T-helper 22 cell (primary cell): ENCODE measurements at places on chromosomes 12 and 14.

- DNase-seq = no peak
Measured at GRCh38 chr14:75022655-75023054, 19.9 kb downstream of the EIF2B2 start.

DNA sequence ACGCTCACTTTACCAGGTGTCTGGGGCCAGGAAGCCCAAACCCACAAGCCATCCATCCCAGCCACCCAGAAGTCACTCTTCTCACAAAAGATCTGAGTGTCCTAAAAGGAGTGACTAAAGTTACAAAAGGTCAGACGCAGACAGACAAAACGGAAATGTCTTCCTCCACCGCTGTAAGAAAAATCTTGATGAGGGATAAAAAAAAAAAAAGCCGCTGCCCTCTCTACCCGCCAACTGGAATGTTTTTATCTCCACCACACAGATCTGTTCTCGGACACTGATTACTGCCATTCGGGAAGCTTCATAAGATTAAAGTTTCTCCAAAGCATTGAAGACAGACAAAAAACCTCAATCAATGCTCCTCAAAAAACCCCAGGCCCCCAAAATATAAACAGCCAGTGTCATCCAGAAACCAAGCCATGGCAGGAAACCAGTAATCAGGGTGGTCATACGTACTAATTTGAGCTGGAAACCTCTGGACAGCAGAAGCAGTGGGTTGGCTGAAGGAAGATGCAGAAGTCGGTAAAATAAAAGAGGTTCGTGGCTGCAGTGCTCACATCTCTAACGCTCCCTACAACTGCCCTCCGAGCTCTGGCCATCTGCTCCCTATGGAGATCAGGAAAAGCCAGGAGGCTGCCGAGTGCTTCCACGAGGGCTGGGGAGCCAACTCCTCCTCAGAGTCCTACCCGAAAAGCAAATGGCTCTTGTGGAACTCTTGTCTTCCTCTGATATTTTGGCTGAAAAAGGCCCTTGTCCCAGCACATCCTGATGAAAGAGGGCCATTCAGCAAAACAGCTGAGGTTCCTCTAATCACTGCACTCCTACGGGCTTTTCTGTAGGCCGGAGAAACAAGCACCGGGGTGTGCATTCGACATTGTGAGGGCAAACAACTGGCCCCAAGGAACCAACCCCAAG lies 30.3 kb downstream of the SSH1 start:
- no peak for DNase-seq

DNA sequence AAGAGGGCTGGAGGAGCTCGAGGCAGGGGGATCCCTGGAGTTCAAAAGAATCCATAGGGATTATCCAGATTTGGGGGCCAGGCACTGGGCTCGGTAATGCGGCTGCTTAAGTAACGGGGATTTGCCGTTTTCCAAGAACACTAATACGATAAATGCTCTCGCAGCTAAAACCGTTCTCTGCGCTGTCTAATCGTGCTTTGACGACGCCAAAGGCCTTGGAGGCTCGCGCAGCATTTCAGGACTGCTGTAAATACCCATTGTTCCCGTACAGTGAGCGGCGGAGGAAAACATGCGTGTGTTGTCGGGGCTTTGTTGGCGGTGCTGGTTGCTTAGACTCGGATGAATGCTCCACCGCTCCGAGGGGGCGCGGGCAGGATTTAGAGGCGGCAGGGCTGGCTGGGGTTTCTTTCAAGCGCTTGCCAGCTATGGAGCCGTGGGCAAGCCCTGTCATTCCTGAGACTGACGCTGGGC lies 26.2 kb downstream of the DIO3 start:
- DNase-seq = no peak

GRCh38 chr12:52366738-52367485 lies at the start of gene KRT85:
Gene KRT85, minus strand, starts transcription at chr12:52367481. Its CDS starts 76 bp downstream, at chr12:52367405.
- DNase-seq = no peak

GRCh38 chr12:112386726-112387125 lies 4.5 kb upstream of the HECTD4 start:
- no peak for DNase-seq

DNA sequence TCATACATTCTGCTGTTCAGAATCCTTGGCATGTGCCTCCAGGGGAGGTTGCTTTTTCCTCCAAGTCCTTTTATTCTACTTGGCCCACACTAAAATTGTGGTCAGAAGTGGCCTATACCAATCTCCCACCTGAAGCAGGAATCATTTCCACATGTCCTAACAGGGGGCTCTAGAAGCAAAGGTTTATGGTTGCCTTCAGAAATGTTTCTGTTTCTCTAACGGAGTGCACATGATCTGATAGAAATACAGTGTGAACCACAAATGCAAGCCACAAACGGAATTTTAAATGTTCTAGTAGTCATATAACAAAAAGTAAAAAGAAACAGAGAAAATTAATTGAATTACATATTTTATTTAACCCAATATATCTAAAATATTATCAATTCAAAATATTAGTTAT lies 4.0 kb downstream of the PTGER2 start:
- DNase-seq = no peak

GRCh38 chr12:131459773-131460365 lies 251.0 kb upstream of the SFSWAP start:
- DNase-seq = no peak
